ENCODE measurements at places on chromosomes 5 and 9.
A peak's percentile ranks its signal among the peaks of the same experiment; 100 is the strongest.

DNA sequence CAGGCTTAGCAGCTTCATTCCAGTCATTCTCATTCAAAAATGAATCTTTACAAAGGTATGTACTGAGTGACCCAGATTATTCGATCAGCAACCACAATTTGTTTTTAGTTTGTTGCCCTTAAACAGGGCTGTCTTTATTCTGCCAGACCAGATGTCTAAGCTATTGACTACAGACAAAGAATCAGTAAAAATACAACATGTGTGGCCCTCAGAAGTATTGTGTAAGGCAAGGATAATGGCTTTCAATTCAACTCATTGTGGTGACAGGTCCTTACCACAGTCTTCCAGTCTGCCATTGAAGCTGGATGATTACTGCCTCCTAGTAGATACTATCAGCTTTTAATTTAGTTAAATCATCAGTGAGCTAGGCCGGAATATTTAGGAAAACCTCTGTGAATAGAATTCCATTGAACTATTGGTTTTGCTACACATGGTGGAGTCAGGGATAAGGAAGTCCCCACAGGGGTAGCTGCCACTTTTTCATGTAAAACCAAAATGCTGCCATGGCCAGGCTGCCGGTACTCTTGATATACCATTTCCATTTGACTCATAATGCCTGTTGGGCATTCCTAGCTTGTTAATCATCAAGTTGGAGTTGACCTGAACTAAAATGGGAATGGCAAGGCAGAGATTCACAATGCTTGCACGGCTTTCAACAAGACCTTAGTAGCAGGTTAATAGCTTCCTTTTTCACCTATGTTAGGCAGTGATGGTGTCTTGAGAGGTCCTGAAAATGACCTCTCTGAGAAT, 175.6 kb downstream of the MEF2C start:
- DNase-seq: no peak

GRCh38 chr5:14742498-14742897, 78.0 kb downstream of the OTULIN start:
- DNase-seq: no peak

- peak; percentile 86 for DNase-seq
These were observed 281.5 kb downstream of the EFNA5 start for GRCh38 chr5:107389130-107389774.

- no peak for DNase-seq
These were observed 687.7 kb upstream of the ARRDC3 start for GRCh38 chr5:92070786-92071185.

- DNase-seq: no peak
These were observed 45.7 kb upstream of the ALDH1B1 start for GRCh38 chr9:38346811-38347210.

GRCh38 chr9:33264003-33264472, 470 bp downstream of the BAG1 start:
- DNase-seq: no peak

DNA sequence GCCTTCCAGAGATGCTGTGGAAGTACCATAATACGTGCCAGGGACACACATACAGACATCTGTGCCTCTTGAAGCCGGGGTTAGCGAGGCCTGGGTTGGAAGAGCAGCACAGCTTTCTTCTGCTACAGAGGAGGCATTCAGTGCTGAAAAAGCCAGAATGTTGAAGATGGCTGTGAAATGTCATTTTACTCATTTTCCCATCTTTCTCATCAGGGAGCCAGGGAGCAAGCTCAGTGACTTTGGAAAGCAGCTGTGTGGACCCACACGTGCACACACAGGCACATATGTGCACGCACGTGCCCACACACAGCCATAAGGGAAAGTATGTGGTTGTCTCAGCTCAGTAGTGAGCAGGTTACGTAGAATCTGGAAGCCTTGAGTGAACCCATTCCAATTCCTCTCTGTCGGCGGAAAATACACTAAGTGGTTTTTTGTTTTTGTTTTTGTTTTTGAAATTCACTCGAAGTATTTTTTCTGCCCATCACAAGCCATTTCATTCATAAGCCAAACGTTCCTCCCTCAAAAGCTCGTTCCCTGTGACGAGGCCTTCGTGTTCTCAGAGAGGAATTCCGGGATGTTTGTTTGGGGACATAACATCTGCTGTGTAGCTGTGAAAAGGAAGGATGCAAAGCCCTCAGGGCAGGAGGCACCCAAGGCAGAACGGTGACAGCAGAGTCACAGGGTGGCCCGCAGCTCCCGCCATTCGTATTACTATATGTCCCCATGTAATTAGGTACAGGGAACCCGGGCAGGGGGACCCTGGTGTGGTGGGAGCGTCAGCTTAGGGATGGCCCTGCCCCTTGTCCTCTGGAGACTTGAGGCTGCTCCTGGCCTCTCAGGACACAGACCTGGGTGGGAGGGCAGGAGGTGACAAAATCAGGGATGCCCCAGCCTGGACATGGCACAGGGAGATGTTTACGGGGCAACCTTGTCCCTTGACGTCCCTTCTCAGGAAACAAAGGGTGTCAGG, 29.0 kb upstream of the ANKRD33B start:
- no peak for DNase-seq

GRCh38 chr5:61915646-61916045, 390.4 kb upstream of the KIF2A start:
- no peak for DNase-seq

DNA sequence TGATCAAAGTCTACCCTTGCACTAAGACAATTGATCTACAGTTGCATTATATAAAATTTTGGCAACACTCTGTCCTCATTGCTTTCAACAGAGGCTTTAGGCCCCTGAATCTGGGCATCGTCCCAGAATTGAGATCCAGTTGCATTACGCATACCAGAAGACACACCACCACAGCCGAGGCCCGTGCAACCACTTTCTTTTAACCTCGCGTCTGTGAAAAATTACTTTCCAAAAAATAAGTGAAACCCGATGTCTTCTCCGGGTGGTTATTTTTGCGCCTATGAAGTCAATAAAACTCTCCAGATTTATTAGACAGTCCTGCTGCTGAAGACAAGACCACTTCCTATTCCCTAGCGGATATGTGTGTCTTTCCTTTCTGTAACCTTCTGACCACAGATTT, 52.1 kb upstream of the NFIB start:
- no peak for DNase-seq

DNA sequence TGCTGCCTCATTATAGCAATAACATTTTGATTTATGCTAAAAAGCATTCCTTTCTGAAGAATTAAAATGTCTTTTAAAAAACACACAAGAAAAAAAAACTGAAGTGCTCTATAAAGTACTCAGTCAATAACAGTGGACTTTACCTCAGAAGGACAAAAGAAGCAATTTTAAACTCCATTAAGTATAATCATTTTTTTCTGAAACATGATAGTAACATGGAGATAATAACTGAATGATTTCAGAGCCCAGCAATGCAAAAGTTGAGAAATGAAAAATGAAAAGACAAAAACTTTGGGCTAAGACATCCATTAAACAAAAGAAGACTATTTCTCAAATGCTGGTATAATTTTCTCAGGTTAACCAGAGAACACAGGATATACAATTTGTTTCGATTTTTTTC, 78.7 kb downstream of the RFX3 start:
- DNase-seq: no peak

GRCh38 chr5:96412868-96413449, 20.1 kb downstream of the PCSK1 start:
- no peak for DNase-seq

DNA sequence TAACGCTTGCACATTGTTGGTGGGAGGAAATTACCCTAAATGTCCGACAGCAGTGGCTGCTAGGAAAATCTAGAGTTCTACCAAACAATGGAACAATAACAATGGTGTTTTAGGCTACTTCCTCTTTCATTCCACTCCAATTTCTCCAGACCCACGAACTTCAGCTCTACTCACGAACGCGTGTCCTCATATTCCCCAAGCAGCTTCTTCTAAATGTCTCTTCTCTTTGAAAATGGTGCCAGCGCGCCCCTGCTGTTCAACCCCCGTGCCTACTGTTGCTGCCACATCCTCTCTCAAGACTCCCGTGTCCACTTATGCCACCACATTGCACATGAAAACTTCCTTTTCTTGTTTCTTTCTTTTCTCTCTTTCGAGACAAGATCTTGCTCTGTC, 25.6 kb downstream of the OR2V2 start:
- DNase-seq: no peak

DNA sequence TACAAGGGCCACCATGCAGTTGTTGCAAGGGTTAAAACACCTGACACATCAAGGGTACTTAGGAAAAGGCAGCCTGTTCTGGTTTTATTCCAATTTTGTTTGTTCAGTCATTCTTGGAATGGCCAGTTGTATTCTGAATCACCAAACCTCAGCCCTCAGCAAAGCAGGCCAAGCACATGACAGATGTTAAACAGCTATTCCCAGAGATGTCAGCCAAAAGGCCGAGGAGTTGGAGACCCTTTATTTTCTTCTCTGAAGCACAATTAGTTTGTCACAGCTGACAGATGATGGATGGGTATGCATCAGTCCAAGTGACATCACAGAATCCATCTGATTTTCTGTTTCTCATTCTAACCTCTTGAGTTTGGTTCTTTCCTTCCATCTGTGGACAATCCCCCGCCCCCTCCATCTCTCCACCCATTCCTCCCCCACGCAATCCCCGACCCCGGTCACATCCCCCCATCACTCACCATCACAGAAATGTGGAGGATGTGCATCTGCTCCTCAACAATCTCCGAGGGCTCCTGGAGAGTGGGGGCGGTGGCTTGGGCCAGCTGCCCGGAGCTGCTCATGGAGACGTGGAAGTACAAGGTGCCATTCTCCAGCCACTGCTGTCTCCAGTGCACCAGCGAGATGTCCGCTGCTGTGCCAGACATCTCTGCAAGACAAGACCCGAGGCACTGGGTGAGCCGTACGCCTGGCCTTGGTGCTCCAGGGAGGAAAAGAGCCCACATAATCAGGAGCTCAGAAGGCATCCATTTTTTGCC, 123.8 kb downstream of the ASTN2 start:
- DNase-seq: no peak

GRCh38 chr9:121717141-121717991, 65.9 kb downstream of the DAB2IP start:
- DNase-seq: no peak
